DMS 273 treated with DMSO at 0.1 percent for 48 hours (cell line): ENCODE measurements at places on chromosomes 3 and 15.

DNA sequence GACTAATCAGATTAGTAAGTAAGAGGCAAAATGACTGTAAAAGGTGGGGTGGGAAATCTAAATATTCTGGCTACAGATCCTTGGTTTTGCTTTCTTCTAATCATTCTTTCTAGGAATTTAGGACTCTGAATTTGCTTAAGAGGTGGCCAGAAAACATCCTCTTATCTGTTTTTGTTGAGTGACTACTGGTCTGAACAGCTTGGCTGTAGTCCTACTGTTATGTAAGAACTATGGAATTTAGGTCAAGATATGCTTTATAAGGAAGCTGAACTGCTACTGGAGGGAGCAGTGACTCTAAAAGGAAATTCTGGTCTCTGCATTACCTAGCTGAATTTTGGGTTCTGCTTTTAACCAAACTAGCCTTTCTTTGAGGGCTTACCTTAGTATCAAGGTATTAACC lies 33.5 kb upstream of the CSPG5 start:
- no peak for DNase-seq

- DNase-seq: no peak
Measured at GRCh38 chr15:89998141-89998661, 2.9 kb upstream of the ZNF710 start.

DNA sequence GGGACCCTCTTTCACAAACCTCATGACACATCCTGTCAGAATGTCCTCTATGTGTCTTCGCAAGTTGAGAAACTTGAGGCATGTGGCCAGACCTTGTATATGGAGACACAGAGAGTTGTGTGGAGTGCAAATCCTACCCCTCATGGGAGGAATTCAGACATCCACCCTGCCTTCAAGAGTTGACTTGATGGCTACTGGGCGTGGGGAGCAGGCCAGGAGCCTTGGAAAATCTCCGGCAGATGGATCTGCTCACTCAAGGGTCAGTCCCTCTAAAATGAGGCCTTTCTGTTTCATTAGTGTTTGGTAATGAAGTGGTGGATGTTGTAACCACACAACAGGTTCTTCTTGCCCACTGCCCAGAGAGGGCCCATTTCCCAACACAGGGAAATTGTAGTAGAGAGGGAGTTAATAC lies 79.0 kb downstream of the ASB7 start:
- no peak for DNase-seq

DNA sequence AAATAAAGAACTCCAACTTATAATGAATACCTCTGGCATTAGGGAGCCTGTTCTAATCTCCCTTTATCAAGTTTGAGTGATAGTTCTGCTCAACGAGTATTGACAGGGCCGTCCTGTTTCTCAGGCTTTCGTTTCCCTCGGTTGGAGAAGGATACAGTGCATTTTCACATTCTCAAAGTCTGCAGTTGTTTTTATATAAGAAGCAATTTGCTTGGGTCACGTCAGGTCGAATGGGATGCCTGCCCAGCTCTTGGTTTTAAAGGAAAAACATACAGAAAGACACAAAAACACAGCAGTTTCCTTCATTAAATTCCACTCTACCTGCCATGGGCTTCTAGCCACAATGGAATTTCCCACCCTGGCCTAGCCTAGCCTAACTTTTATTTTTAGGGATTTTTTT lies 366.3 kb downstream of the TIGIT start:
- peak; percentile 38 for DNase-seq

DNA sequence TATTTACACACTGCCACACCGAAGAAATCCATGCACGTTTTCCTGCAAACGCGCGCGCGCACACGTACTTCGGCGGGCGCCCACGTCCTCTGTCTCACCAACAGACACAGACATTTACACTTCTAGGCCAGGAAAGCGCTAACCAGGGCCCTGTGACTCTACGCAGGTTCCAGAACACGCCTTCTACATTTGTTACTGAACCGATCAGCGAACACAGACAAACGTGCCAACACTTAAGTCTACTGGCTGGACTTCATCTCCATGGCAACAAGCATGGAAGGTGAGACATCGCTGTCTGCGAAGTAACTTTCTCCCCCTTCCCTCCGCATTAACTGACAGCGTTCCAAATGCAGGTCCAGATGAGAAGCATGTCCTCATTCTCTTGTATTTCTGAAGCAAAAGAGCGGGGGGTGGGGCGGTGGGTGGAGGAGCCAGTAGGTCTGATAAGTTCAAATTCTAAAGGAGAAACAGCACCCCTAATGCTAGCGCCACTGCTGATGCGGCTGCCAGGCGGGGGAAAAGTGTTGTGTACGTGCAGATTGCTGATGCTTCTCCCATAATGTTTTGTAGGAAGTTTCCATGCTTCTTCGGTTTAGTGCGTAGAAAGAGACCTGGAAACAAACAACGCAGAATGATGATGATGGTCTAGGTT lies at the start of gene CTXN2:
TSS of gene CTXN2 (plus strand) at position 92 of the 652 bp plus-strand sequence. CDS start 9,636 bp downstream, outside the sequence.
- peak; percentile 6 for DNase-seq

DNA sequence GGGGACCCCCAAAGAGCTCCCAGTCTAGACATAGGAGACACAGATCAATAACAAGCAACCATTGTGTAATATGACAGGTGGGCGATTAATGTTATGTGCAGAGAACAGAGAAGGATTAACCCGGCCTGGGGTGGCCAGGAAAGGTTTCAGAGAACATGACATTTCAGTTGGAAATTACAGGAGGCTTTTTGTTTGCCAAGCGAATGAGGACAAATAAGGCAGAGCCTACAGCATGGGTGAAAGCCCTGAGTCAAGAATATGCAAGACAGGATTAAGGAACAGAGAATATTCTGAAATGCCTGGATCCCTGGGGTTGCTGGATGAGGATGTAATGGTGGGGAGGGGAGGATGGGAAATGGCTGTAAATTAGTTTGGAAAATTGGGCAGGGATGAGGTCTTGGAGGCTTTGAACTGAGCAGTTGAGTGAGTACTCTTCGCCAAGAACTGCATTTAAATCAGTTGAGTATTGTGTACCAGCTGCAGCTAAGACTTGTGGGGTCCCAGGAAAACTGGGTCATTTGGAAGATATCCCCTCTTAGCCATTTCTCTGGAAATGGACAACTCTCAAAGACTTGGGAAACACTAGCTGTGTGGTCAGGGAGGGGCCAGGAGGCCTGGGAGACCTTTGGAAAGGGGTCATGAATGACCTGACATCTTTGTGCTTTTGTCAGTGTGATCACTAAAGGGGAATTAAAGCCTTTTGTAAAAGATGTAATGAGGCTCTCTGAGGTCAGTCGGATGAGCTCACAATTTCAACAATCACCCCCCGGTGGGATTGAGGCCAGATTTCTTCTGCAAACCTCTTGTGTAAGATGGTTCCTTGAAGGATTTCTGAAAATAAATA lies 198.6 kb upstream of the NR2E3 start:
- DNase-seq: no peak

DNA sequence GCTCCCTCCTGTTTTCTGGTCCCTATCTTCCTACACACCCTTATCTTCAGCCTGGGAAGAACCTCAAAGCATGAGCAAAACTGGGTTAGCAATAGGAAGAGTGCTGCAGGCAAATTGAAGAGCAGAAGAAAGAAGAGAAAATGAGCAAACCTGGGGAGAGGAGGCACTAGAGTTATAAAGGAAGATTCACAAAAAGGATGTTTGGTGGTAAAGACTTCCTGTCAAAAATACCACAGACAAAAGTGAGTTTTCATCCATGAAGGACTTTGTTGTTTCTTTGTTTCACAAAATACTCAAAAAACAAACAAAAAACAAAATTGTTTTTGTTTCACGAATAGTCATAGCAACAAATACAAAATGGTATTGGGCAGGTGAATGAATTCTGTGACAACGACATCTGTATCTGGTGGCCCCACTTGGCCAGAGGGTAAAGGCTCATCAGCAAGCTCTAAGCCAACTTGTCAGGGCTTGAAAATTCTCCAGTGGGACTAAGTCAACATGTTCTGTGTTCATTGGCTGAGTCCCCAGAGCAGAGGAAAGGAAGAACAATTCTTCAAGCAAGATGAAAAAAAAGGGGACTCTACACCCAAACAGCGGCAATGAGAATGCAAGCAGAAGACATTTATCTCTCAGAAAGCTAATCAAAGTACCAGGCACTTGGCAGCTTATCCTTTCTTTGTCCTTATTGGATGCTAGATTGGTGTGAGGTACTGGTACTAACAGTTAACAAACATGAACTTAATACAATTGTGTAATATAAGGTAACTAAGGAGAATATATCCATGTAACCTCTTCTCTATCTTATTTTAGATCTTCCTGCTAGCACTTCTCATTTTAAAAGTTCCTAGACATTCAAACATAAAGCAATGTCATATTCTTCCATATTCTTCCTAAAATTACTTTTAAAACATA lies 9.7 kb downstream of the ATP8B4 start:
- no peak for DNase-seq

DNA sequence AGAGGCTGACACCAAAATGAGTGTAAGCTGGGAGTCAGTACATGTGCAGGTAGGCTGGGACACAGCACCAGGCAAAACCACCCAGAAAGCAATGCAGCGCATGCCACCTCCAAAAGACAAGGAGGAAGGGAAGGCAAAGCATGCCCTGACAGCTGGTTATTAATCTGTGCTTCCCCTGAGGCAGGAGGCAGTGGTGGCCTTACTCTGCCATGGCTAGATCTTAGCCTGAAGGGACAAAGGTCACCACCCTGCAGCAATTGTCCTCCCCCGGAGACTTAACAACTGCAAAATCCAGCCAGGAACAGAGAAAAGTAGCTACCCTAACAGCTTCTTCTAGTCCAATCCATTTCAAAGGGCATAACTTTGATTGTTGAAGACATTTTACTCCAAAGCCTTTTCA lies 73.7 kb downstream of the PLD1 start:
- no peak for DNase-seq

GRCh38 chr15:98650417-98651035 lies 2.2 kb downstream of the IGF1R start:
- DNase-seq: no peak

DNA sequence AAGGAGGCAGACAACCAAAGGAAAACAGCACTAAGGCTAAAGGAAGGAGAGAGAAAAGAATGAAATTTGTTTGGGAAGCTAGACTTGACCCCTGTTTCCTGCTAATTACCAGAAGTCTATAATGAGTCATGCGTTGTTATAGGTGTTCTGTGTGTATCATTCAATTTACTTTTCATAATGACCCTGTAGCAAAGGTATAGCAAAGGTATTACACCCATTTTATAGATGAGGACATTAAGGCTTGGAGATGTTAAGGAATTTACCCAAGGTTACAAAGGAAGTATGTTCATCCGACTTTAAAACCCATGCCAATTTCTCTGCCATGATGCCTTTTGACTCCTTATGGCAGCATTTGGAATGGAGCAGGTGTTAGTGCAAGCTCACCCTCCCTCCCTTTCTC lies 54.9 kb downstream of the RAP2B start:
- DNase-seq: no peak

DNA sequence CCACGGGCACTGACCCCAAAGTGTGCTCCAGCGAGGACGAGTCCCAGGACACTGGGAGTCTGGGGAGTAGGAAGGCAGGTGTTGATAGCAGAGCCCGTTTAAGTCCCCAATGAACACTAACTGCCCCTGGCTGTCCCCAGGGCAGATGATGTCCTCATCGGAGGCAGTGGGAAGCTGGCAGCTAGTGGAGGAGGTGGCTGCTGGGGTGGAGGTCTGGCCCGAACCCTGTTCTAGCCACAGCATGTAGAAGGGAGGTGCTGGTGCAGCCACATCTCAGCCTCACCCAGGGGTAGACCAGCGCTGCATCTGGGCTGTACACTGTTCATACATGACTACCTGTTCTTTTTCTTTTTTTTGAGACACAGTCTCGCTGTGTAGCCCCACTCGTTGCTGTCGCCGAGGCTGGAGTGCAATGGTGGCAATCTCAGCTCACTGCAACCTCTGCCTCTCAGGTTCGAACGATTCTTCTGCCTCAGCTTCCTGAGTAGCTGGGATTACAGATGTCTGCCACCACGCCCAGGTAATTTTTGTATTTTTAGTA lies 51.8 kb downstream of the KLF13 start:
- DNase-seq: no peak

DNA sequence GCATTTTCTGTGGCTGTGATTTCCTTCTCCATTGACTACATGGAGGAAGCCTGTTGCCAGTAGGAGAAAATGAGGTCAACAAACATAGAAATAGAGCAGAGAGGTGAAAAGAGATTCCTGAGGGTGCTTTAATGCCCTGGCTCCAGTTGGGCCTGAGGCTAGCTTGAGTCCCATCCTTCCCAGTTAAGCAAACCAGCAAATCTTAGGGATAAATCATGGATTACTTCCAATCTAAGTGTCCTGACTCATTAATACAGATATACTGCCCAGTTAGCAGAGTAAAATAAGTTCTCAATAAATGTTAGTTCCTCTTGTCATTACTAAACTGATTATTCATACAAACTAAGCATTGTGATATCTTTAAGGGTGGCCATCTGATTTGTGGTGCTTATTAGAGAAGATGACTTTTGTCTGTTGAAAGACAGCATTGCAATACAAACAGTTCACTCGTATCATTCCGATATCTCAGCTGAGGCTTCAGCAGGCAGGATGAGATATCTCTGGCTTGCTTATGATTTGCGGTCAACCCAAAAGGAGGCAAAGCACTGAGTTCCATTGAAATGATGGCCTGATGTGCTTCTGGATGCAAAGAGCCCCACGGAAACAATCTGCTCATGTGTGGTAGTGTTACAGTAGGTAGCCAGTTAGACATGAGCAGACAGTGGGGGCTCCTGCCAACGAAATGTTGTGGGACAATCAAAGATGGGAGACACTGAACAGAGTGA lies 6.6 kb upstream of the STARD5 start:
- DNase-seq: no peak

GRCh38 chr15:47516558-47516957 lies 200.7 kb upstream of the SEMA6D start:
- no peak for DNase-seq

- DNase-seq: no peak
Measured at GRCh38 chr3:76131396-76132153, 346.2 kb upstream of the ZNF717 start.

- DNase-seq: no peak
Measured at GRCh38 chr3:58250093-58250707, 12.6 kb downstream of the ABHD6 start.

GRCh38 chr3:2540115-2540514 lies 441.4 kb downstream of the CNTN4 start:
- no peak for DNase-seq

GRCh38 chr15:52246686-52247431 lies 48.7 kb downstream of the MYO5C start:
- no peak for DNase-seq

DNA sequence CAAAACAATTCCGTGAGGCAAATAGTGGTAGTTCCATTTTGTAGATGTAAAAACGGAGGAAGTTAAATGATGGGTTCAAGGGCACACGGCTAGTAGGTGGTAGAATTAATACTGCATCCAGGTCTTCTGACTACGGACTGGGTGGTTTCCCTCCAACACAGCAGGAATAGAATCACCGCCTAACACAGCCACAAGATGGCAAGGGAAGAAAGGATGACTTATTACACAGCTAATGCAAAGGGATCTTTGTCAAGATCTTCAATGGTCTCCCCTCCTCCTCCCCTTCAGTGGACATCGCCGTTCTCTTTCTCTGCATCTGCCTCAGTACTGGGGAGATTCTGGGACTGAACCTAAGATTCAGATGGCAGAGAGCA lies 524 bp upstream of the TOPBP1 start:
- DNase-seq: peak; percentile 38

DNA sequence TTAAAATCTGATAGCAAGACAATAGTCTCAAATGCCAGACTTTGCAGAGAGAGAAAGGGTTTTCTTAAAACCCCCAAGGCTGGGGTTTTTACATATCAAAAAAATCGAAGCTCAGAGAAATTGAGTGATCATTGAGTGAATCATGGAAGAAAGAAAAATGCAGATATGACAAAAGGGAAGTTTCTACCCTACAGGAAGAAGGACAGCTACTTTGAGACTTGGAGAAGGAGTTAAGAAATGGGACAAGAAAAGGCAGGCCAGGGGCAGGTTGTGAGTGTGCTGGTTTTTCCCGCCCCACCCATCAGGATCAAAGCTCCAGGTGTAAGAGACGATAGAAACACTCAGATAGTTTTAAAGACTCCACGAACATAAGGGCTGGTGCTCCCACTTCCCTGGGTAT lies 18.6 kb downstream of the TMEM158 start:
- DNase-seq: no peak
